ENCODE measurements at places on chromosomes 1 and 21. TPM values are rescaled to one million over a fixed set of nuclear protein-coding genes. Genes with fewer than 3 reads are reported as not detected.

- no peak for DNase-seq
- no peaks in the 10 kb centered on the region for H3K27me3 ChIP-seq
- no peak overlapping the region for H3K4me3 ChIP-seq
- no peaks in the 10 kb centered on the region for H3K36me3 ChIP-seq
- peaks cover 11% of the 10 kb centered on the region for H3K4me1 ChIP-seq
Measured at GRCh38 chr1:158037008-158037865, 43.8 kb downstream of the KIRREL1 start.

DNA sequence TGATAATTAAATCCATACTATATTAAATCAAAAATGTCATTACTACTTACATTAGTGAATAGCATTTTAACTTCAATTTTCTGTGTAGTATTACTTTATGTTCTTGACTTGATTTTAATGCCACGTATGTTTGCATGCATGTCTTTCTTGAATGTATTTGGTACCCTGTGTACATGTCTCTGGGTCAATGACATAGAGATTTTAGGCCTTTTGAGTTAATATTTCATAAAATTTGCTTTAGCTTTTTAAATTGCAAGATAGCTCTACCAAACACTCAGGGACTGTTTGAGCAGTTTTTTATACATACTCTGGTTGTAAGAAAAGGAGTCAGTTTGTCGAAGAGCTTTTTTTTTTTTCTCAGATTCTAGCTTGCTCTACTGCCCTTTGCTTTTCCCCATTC, 1.5 kb downstream of the MLLT11 start:
- no peak overlapping the region for H3K4me3 ChIP-seq
- DNase-seq: no peak
- H3K27me3 ChIP-seq: no peaks in the 10 kb centered on the region
- no peak overlapping the region for H3K27ac ChIP-seq
- no peaks in the 10 kb centered on the region for H3K4me1 ChIP-seq

LCA5L gene
- total RNA-seq: 1.8 TPM

DNA sequence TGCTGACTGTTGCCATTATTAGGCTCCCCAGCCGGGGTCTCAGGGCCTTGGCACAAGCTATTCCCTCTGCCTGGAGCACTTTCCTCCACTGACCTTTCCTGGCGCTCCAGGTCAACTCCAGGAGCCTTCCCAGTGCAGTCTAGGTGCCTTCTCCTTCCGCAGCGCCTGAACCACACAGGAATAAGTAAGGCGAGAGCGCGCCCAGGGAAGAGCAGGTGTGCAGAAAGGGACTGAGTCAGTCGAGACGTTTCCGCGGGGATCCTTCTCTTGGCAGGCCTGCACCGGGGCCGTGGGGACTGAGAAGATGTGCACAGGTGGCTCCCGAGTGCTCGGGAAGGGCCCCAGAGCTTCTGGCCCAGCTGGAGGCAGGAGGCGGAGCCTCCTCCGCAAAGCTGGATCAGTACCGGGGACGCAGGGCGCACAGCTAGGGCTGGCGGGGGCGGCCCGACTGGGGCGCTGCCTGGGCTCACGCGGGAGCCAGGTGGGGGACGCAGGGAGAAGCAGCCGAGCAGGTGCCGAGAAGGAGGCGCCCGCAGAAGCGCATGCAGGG, 765 bp upstream of the BMP8A start:
- no peak for DNase-seq
- H3K27me3 ChIP-seq: no peaks in the 10 kb centered on the region
- no peaks in the 10 kb centered on the region for H3K4me1 ChIP-seq
- H3K36me3 ChIP-seq: peaks cover 6% of the 10 kb centered on the region

- DNase-seq: no peak
- no peaks in the 10 kb centered on the region for H3K36me3 ChIP-seq
- H3K27ac ChIP-seq: no peak overlapping the region
Measured at GRCh38 chr1:24254783-24255182, 64.4 kb upstream of the GRHL3 start.
